ENCODE measurements at places on chromosomes 2 and 18. TPM values are rescaled to one million over a fixed set of nuclear protein-coding genes. Genes with fewer than 3 reads are reported as not detected.

SNORC gene
- total RNA-seq: 13.9 TPM

DNER gene
- 7.9 TPM for total RNA-seq

MYO7B gene
- total RNA-seq: 2.3 TPM

UGT1A4 gene
- 1.0 TPM for total RNA-seq

HOXD8 gene
- total RNA-seq: 4.7 TPM

MBD1 gene
- total RNA-seq: 130 TPM

LRATD1 gene
- 34.5 TPM for total RNA-seq

SOX11 gene
- total RNA-seq: 0.21 TPM

CHST9 gene
- 0.06 TPM for total RNA-seq

DCDC2C gene
- 0.16 TPM for total RNA-seq

DNA sequence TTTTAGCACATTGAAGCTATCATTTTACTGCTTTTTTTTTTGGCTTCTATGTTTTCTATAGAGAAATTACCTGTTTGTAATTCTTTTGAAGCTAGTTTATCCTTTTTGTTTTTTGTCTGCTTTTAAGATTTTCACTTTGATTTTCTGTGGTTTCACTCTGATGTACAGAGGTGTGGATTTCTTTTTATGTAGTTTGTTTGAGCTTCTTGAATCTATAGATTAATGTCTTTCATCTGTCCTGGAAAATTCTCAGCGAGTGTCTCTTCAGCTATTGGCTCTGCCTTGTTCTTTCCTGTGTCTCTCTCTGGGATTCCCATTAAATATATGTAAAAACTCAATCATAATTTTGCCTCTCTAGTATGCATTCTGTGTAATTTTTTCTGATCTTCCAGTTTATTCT, 8.4 kb downstream of the POLE4 start:
- DNase-seq: no peak

GRCh38 chr18:33291539-33291938, 149.0 kb downstream of the CCDC178 start:
- DNase-seq: no peak

DNA sequence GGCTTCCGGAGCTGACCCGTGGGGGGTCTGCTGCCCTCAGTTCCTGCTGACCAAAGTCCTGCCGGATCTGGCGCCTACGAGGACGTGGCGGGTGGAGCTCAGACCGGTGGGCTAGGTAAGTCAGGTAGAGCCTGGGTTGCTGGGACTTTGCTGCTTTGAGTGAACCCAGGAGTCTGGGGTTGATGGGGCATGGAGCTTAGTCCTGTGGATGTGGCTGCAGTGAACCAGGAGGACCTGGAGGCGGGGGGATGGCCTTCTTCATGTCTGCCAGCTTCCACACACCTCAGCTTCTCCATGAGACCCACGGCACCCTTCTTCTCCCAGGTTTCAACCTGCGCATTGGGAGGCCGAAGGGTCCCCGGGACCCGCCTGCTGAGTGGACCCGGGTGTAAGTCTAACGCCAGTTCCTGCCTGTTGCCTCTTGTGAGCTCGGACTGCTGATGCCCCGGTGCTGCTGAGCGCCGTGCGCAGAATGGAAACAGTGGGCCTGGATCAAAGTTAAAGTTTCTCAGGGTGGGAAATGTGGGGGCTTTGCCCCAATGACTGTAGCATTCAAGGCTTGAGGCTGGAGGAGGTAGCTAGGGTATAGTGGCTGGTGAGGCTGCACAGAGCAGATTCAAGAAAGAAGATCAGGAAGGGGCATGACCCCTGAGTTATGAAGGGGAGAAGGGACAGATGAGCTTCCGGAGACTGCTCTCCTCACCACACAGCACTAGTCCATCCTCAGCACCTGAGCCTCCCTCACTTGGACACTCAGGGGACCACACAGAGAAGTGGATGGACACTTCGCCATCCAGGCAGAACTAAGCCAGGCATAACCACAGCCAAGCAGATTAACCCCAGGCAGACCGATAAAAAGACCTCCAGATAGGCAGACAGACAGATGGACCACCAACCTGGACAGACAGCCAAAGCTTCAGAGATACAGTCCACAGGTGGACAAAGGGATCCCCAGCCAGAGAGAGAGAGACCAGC, 17.3 kb downstream of the PTPN18 start:
- peak; percentile 86 for DNase-seq

DNA sequence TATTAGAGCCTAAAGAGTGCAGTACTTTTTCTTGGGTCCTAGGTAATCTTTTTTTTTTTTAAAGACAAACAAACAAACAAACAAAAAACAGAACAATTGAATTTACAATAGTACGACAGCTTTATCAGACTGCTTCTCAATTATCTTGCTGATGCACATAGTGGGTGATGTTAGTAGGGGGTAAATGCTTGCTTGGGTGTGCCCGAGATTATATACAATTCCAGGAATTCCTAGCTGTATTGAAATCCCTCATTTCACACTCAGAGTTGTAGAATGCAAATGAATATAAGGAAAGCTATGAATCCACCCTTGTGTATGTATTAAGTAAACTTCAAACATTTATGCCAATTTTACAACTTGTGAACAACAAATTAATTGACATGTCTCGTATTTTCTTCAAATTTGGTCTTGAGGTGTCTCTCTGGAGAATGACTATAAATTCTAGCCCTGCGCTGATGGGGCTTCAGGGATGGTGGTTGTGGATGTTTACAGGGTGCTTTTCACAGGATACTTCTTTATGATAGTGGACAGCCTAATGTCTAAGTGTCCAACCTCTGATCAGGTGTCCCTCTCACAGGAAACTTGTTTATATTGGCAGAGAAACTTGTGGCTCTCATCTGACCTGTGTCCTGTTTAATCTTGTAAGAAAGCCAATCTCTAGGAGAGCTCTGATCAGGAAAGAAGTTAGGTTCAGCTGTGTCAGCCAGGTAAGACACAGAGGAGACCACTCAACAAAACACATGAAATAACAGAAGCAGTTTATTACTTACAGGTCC, 61.9 kb upstream of the SLC39A10 start:
- DNase-seq: no peak

DNA sequence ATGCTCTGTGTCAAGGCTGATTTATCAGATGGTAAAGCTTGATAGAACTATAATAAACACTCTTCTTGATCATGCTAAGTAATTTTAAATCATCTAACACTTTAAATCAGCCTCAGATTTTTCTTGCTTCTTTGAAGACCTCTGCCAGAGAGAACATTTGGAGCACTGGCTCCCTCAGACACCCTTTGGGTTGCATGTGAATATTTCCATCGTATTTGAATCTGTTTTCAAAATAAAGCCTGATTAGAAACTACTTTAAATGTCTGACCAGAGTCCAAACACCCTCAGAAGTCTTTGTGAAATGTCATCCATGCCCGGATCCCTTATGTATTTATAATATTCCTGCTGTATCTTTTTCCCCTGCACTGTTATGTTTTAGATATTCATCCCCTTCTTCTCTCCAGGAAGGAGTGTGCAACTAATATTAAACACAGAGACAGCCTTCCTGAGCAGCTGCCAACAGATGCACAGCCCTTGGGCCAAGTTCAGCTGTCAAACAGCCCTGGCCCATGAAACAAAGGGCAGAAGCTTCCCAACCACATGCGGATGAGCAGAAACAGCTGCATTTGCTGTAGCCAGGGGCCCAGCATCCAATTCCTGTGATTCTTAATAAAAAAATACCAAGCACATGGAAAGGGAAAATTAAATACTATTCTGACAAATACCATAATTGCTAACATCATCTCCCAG, 46.5 kb downstream of the DPP10 start:
- DNase-seq: no peak

DNA sequence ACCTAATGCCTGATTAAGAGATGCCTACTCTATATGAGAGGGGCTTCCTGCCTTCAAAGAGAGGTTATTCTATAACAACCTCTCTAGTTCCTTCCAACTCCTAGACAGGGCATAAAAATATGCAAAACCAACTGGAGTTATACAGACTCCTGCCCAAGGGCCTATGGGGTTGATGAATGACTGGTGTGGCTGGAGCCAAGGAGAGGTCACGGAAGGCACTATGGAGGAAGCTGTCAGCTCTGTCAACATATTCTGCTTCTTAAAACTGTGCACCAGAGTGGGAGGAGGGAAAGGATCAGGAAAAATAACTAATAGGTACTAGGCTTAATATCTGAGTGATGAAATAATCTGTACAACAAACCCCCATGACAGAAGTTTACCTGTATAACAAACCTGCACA, 120.9 kb upstream of the CDC42EP3 start:
- DNase-seq: peak; percentile 8

- no peak for DNase-seq
These were observed 28.2 kb downstream of the OSBPL1A start for GRCh38 chr18:24369426-24369825.

- DNase-seq: no peak
These were observed 157.3 kb downstream of the CTNNA2 start for GRCh38 chr2:79670198-79670597.

- no peak for DNase-seq
These were observed 72.7 kb downstream of the ACVR1 start for GRCh38 chr2:157803476-157803875.

GRCh38 chr2:197615016-197615652, 60.3 kb downstream of the RFTN2 start:
- DNase-seq: no peak

- DNase-seq: peak; percentile 39
These were observed 147.6 kb downstream of the CYP26B1 start for GRCh38 chr2:72000110-72000509.

DNA sequence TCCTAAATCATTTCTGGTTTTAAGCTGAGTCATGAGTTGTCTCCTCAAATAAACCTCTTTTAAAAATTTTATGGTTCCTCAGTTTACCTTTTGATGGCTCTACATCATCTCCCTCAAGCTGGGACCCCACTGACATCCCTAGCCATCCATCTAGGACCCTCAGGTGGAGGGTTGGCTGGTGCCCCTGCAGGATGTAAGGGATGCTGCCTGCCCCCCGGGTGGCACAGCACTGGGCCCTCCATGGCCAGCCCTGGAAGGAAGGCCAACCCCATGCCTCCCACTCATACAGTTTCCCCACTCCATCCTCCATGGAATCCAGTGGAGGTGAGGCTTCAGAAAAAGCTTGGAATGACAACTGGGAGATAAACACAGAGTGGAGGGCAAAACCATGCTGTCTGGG, 17.2 kb upstream of the GPC1 start:
- DNase-seq: peak; percentile 21

GRCh38 chr2:191889931-191890330, 43.0 kb upstream of the CAVIN2 start:
- no peak for DNase-seq

DNA sequence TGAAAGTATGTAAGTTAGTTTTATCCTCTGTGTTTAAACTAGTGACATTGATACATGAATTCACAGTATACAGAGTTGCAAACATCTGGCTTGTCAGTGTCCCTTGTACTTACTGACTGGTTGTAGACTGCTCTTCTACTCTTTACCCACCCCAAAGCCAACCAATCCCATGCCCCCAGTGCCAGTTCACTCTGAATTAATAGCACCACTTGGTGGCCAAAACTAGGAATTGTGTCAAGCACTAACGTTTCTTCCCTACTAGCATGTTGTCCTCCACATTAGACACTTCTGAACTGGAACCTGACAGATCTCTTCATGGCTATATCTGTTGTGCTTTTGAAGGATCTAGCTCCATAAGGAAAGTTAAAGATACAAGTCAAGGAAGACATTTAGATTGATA, 27.2 kb upstream of the OTX1 start:
- DNase-seq: no peak

GRCh38 chr2:164155558-164155957, 419.8 kb upstream of the FIGN start:
- DNase-seq: no peak

GRCh38 chr18:61719671-61720070, 173.1 kb downstream of the RNF152 start:
- DNase-seq: no peak

- no peak for DNase-seq
These were observed 194.0 kb downstream of the DYSF start for GRCh38 chr2:71647356-71647755.

- DNase-seq: no peak
These were observed 2.8 kb upstream of the MXD1 start for GRCh38 chr2:69911985-69912563.

DNA sequence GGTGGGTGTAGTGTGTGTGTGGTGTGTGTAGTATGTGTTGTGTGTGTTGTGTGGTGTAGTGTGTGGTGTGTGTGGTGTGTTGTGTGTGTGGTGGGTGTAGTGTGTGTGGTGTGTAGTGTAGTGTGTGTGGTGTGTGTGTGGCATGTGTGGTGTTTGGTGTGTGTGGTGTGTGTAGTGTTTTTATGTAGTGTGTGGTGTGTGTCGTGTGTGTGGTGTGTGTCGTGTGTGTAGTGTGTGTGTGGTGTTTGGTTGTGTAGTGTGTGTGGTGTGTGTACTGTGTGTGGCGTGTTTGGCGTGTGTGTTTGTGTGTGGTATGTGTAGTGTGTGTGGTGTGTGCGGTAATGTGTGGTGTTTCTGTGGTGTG, 4.7 kb upstream of the RTP5 start:
- no peak for DNase-seq

GRCh38 chr2:16626497-16626896, 39.1 kb downstream of the CYRIA start:
- no peak for DNase-seq

DNA sequence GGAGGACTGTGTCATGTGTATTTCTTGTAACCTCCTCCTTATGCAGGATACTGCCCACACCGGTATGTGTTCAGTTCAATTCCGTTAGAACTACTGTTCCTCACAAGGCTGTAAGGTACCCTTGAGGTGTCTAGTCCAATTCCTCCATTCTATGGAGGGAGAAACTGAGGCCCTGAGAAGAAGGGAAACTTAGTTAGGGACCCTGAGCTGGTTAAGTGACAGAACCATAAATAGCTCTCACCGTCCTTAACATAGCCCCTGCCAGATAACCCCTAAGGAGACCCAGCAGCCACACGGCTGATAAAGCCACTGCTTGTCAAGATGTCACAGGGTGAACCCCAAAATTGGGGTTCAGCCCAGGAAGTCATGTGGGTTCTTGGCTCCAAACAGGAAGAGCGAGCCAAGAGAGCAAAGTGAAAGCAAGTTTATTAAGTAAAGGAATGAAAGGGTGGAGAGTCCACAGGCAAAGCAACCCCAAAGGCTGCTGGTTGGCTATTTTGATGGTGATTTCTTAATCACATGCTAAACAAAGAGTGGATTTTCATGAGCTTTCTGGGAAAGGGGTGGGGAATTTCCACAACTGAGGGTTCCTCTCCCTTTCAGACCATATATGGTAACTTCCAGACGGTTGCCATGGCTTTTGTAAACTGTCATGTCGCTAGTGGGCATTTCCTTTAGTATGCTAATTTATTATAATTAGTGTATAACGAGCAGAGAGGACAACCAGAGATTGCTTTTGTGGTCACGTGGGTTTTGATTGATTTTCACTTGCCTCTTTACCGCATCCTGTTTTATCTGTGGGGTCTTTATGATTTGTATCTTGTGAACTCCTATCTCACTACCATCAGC, 83.4 kb upstream of the RTN4 start:
- DNase-seq: peak; percentile 69

GRCh38 chr2:72139874-72140620, 7.6 kb downstream of the CYP26B1 start:
- DNase-seq: no peak

DNA sequence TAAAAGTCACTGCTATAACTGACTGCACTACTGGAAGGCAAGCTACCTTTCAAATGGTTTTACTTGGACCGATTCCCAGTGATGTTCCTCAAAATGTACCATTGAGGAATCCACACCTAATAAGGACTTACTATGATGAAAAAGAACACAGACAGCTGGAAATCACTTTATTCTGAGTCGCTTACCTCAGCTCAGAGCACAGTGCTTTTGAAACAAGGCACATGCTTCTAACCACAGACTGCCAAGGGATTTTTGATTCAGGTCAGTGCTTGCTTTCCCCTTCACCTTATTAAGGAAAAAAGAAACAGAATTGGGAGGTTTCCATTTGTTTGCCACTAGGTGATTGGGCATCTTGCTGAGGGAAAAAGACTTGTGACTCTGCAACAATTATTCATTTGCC, 707.5 kb upstream of the FSHR start:
- no peak for DNase-seq

GRCh38 chr2:66667301-66667700, 232.4 kb downstream of the MEIS1 start:
- DNase-seq: no peak

Data from lower leg skin (tissue), 4 donors.